ENCODE measurements at places on chromosomes 6 and 20. TPM values are rescaled to one million over a fixed set of nuclear protein-coding genes. Genes with fewer than 3 reads are reported as not detected.

The CRNKL1 gene
- 17.6 TPM for total RNA-seq

The HLA-DRB1 gene
- total RNA-seq: 157 TPM

The PPP2R5D gene
- total RNA-seq: 22.9 TPM

The SLC22A7 gene
- total RNA-seq: not detected

The ATP6V1G2 gene
- total RNA-seq: 1.3 TPM

The CAGE1 gene
- not detected for total RNA-seq

The C20orf144 gene
- total RNA-seq: not detected

The ZNF831 gene
- total RNA-seq: 0.68 TPM

The SIRPB1 gene
- 1.8 TPM for total RNA-seq

The HLA-G gene
- 1.3 TPM for total RNA-seq

The ROS1 gene
- not detected for total RNA-seq

The PRICKLE4 gene
- total RNA-seq: 8.8 TPM

The FAM217A gene
- not detected for total RNA-seq

The CENPB gene
- total RNA-seq: 89.4 TPM

The DSP gene
- total RNA-seq: 6.3 TPM

The CABLES2 gene
- 4.2 TPM for total RNA-seq

The CRISP1 gene
- not detected for total RNA-seq

The C6orf132 gene
- 1.7 TPM for total RNA-seq

The C6orf118 gene
- not detected for total RNA-seq

The LAMA2 gene
- total RNA-seq: 40.9 TPM

The ID4 gene
- total RNA-seq: 111 TPM

All from aorta (tissue), 5 donors.